ENCODE measurements at places on chromosomes 7 and 10.

- no peak for DNase-seq
Observed at GRCh38 chr10:4241724-4242345, 456.8 kb upstream of the KLF6 start.

GRCh38 chr7:93029056-93029455, 88.7 kb downstream of the SAMD9 start:
- DNase-seq = no peak

- DNase-seq = no peak
Observed at GRCh38 chr10:121033366-121033765, 182.2 kb downstream of the WDR11 start.

GRCh38 chr10:105844241-105844640, 1203.2 kb downstream of the SORCS3 start:
- no peak for DNase-seq

DNA sequence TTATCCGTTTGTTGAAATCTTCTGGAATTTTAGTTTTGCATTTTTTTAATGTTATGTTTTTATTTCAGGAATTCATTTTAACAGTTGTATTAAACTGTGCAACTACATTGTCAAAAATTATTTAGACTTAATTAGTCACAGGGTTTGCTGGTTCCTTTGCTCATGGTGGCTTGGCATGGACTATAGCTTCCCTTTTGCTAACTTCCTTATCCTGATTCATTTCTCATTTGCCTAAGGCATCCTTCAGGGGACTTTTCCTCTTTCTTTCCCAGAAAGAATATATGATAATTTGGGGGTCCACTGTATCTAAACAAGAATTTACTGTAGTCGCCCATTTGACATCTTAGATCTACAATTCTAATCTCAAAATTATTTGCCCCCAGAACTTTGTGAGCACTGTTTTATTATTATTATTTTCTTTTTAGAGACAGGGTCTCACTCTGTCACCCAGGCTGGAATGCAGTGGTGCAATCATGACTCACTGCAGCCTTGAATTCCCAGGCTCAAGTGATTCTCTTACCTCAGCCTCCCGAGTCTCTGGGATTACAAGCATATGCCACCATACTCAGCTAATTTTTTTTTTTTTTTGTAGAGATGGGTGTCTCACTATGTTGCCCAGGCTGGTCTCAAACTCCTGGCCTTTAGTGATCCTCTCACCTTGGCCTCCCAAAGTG, 13.9 kb downstream of the FIGNL1 start:
- no peak for DNase-seq

DNA sequence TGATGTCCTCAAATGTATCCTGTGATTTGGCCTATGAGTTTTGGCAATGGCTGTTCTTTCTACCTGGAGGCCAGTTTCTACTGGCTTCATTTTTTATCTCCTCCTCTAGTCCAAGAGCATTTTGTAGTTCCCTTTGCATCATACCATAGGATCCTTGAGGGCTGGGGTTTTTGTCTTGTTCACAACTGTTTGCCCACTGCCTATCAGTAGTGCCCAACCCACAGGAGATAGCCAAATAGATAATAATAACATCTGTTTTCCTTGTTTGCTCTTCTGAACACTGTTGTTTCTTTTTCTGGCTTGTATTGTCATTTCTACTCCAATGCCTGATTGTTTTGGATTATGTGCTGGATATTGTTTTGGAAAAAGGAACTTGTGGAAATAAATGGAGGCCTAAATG, 3.4 kb downstream of the CDK1 start:
- DNase-seq = no peak

DNA sequence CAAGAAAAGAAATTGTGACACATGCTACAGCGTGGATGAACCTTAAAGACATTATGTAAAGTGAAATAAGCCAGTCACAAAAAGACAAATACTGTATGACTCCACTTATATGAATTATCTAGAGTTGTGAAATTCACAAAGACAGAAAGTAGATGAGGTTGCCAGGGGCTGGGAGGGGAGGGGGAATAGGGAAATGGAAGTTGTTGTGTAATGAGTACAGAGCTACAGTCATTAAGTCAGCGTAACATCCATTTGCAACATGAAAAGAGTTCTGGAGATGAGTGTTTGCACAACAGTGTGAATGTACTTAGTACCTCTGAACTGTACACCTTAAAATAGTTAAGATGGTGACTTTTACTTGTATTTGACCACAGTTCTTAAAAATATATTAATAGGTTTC, 112.1 kb upstream of the CDK1 start:
- DNase-seq = no peak

GRCh38 chr7:102463841-102464576, 654 bp downstream of the ALKBH4 start:
- no peak for DNase-seq
